Left ventricle myocardium inferior (tissue), 1 donor: ENCODE measurements at places on chromosomes 13 and 19. TPM values are rescaled to one million over a fixed set of nuclear protein-coding genes. Genes with fewer than 3 reads are reported as not detected.

- no peak for DNase-seq
Measured at GRCh38 chr13:83150616-83151307, 731.5 kb downstream of the SLITRK1 start.

- no peak for DNase-seq
Measured at GRCh38 chr13:110371550-110372465, 64.7 kb downstream of the COL4A2 start.

Gene SPTBN4
- 6.1 TPM for total RNA-seq

GRCh38 chr19:54168174-54168917 lies 4.6 kb downstream of the TMC4 start:
- DNase-seq, result peak; percentile 93

DNA sequence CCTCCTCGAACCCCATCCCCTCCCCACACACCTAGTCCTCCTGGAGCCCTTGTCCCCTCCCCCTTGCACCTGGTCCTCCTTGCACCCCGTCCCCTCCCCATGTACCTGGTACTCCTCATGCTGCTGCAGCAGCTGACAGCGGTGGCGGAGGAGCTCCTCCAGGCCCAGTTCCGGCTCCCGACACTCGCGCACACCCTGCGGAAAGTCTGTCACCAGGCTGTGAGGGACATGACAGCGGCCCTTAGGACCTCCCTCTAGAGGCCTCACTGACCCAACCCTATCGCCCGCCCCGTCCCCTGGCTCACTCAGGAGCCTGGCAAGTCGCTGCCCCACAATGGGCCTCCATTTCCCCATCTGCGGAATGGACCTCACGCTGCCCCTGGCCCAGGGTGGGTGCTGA lies 6.4 kb upstream of the PPP6R1 start:
- DNase-seq, result no peak

DNA sequence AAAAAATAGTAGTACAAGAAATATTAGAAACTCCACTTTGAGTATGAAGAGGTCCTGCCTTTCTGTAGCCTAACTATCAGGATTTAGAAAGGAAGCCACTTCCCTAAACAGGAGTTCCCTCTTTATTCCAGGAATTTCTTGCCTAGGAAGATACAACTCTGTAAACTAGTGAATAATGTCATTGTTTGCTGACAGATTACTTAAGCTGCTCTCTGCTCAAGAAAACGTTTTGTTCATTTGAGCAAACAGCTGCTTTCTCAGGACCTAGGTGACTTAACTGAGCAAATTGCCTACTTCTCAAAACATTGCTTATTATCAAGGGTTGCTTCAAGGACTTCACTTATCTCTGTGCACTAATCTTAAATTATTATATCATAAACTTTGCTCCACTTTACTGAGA lies 1419.4 kb upstream of the SLC10A2 start:
- no peak for DNase-seq

GRCh38 chr13:47000165-47000564 lies 103.3 kb upstream of the HTR2A start:
- DNase-seq, result no peak

Gene KCNC3
- 2.6 TPM for total RNA-seq

GRCh38 chr13:94173312-94173854 lies 306.1 kb downstream of the DCT start:
- DNase-seq, result no peak

Gene COG6
- 33.4 TPM for total RNA-seq

- no peak for DNase-seq
Measured at GRCh38 chr19:19563348-19563848, 25.3 kb downstream of the CILP2 start.

GRCh38 chr13:79401259-79402070 lies 4.6 kb downstream of the RBM26 start:
- DNase-seq, result no peak

Gene ARRDC5
- total RNA-seq, result not detected

Gene CLN5
- total RNA-seq, result 15.0 TPM

GRCh38 chr13:49481788-49482187 lies 14.0 kb upstream of the PHF11 start:
- DNase-seq, result no peak

- DNase-seq, result no peak
Measured at GRCh38 chr13:38758277-38758676, 71.4 kb downstream of the FREM2 start.

Gene NUP58
- 22.8 TPM for total RNA-seq

Gene CGB3
- total RNA-seq, result not detected

DNA sequence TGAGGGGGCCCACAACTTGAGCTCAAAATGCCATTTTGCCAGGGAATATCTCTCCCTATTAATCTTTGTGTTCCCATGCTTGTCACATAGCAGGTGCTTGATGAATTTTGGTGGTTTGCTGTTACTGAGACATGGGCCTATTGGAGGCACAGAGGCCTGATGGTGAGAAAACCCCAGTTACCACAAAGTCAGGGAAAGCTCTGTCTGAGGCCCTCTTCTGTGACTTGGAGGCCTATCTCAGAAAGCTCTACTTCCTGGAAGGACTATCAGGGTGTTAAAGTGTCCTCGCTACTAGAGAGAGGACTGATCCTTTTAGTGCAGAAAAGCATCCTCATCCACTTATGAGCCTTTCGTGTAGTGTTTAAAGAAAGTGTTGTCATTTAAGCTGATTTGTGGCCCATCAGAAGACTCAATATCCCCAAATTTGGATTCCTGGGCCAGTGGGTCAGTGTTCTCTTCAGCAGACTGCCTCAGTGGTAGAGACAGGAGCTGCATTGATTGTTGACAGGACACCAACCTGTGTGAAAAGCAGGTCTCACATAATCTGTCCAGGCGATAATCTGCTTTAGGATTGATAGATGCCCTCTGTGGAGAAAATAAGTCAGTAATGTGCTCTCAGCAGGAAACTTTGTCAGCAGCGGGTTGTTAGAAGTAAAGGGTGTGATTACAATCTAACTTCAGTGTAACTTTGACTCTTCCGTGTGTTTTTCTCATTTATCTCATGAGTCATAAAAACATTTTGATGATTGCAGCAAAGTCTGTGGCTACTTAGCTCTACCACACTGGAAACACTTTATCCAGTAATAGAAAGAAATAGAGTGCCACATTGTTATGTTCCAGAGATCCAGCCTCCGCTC lies 121.0 kb downstream of the AKAP11 start:
- no peak for DNase-seq

DNA sequence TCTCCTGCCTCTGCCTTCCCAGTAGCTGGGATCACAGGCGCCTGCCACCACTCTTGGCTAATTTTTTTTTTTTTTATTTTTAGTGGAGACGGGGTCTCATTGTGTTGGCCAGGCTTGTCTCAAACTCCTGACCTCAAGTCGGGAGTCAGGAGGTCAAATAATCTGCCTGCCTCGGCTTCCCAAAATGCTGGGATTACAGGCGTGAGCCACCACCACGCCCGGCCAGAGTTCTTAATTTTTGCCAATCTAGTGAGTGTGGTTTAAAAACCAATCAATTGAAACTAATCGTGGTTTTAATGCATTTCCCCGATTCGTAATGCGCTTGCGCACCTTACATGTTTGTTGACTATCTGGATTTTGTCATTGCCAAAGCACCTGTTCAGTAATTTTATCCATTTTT lies 37.0 kb downstream of the SKA3 start:
- DNase-seq, result no peak

Gene HAUS8
- 3.5 TPM for total RNA-seq

DNA sequence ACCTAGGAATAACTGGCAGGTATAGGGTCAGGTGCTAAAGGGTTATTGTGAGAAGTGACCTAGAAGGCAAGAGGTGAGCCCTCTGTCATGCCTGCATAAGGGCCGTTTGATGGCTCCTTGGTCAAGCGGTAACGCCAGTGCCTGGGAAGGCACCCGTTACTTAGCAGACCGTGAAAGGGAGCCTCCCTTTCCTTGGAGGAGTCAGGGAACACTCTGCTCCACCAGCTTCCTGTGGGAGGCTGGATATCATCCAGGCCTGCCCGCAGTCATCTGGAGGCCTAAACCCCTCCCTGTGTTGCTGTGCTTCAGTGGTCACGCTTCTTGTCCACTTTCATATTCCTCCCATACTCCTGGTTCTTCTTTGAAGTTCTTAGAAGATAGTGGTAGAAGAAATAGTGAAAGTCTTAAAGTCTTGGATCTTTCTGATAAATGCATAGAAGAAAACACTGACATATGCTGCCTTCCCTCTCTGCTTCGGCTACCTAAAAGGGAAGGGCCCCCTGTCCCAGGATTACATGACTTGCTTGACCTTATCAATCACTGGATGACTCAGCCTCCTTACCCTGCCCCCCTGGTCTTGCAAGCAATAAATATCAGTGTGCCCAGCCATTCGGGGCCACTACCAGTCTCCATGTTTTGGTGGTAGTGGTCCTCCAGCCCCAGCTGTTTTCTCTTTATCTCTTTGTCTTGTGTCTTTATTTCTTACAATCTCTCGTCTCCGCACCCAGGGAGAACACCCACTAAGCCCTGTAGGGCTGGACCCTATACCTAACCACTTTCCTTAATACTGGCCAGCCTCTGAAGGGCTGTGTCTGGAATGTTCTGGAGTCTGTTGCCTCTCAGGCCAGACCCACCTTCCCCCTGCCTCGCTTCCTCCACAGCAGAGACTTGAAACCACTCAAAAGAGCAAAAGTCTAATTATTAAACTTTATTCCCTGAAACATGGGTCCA lies 16.1 kb upstream of the ABCC4 start:
- DNase-seq, result peak; percentile 25

GRCh38 chr13:41969072-41969471 lies 8.2 kb upstream of the VWA8 start:
- DNase-seq, result no peak

- no peak for DNase-seq
Measured at GRCh38 chr13:90594681-90595080, 752.8 kb upstream of the MIR17HG start.

- no peak for DNase-seq
Measured at GRCh38 chr13:44498969-44499368, 77.2 kb downstream of the TSC22D1 start.

GRCh38 chr13:95418946-95419345 lies 117.7 kb upstream of the ABCC4 start:
- DNase-seq, result no peak

DNA sequence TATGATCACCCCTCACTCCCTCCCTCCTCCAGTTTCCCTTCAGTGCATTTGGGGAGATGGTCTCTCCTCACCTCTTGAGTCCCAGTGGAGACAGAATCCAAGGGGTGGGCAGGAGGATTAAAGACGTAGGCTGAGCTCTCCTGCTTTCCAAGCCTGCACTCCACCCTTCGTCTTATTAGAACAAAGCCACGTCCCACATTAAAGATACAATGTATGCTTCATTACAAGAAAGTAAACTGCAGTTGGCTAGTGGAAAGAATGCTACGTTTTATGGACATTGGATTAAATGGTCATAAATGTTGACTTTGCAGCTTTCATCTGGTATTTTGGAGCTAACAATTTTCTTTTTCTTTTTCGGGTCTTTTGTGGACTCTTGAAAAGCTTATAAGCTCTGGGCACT lies 1.5 kb upstream of the KLK11 start:
- DNase-seq, result no peak
